KG1 (cell line): ENCODE measurements at places on chromosomes 12 and 14.

GRCh38 chr14:68285421-68286179 lies 466.0 kb downstream of the RAD51B start:
- DNase-seq, result no peak

GRCh38 chr12:105899589-105899988 lies 239.2 kb downstream of the NUAK1 start:
- no peak for DNase-seq

DNA sequence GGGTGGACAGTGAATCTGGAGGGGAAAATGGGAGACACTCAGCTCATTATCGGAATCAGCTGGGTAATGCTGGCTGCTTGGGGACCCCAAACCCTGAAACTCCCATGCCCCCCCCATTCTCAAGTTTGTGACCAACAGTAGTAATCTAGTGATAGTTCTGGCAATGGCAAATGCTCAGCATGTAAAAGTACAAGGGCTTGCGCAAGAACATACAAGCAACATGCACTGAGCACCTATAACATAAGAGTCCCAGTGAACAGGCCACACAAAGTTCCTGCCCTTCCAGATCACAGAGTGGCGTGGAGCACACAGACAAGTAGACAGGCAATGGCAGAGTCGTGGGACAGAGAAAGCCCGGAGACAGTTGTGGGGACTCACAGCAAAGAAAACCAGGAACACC lies 407.9 kb downstream of the MED13L start:
- DNase-seq, result no peak

GRCh38 chr14:37098132-37098531 lies 74.3 kb downstream of the SLC25A21 start:
- DNase-seq, result no peak

GRCh38 chr12:103301642-103302591 lies 193.9 kb downstream of the C12orf42 start:
- DNase-seq, result no peak

DNA sequence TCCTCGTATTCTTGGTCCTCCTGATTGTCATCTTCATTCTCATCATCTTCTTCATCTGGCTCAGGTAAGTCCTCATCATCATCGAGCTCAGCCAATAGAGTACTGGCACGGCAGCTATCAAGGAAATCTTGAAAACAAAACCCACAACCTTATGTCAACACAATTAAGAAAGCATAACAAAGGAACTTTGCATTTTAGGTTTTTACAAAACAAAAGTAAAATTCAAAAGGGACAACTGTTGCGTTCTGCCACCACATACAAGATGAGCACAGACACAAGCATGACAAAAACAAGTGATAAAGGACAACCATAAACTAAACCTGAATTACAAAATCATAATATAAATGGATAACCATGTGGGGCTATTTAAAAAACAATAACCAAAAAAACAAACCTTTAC lies 84.7 kb downstream of the HECTD1 start:
- DNase-seq, result no peak

- DNase-seq, result no peak
Measured at GRCh38 chr14:69432364-69432763, 33.9 kb downstream of the SLC39A9 start.

DNA sequence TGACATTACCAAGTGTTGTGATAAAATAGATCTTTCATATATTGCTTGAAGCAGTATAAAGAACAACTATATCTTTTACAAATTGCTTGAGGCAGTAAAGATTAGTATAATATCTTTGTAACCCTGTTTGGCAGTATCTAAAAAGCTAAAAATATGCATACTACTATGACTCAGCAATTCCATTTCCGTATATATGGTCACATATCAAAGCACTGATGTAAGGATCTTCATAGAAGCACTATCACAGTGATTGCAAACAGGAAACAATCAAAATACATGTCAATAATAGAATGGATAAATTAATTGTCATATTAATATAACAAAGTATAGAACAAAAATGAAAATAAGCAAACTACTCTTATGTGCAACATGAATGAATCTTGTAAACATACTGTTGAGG lies 158.4 kb upstream of the IGF1 start:
- DNase-seq, result no peak

DNA sequence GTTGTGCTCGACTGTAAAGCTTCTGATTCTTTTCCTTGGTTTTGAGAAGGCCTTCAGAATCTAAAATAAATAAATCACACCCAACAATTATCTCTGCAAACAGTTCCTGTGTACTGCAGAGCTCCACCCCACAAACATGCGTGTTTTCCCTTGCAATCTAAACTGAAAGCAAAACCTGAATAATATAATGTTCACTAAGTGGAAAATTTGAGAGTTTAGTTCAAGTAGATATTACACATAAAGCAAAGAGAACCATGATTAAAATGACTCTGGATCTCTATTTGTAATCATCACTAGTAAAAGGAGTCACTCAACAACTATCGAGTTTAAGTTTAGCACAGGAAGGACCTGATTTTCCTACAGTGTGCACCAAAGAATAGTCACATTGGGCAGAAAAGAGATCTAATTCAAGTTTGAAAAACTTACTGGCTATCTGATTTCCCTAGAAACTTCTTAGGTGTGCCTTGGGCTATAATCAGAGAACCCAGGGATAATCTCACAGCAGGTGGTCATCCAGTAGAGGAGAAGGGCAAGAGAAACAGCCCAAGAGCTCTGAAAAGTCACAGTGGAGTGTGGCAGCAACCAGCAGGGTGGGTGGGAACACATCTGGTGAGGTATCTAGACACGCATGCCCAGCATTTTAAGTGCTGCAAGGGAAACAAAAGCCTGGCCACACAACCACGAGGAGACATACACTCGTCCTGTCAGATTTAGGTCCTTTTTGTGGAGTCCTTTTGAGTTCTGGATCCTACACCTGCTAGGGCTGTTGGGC lies 25.4 kb downstream of the ATG14 start:
- no peak for DNase-seq

GRCh38 chr12:125185740-125186470 lies 120.7 kb downstream of the AACS start:
- DNase-seq, result no peak

GRCh38 chr12:23618718-23619117 lies 330.8 kb downstream of the SOX5 start:
- DNase-seq, result no peak

DNA sequence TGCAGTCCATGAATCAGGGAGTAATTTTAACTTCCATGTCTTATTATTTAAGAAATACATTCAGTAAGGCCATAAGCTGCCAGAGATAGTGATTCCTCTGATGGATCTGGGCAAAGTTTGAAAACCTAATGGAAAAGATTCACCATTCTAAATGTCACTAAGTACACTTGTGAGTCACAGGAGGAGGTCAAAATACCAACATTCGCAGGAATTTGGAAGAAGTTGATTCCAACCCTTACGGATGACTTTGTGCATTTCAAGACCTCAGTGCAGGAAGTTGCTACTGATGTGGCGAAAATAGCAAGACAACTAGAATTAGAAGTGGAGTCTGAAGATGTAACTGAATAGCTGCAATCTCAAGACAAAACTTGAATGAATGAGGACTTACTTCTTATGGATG lies 69.8 kb downstream of the OSBPL8 start:
- DNase-seq, result no peak

DNA sequence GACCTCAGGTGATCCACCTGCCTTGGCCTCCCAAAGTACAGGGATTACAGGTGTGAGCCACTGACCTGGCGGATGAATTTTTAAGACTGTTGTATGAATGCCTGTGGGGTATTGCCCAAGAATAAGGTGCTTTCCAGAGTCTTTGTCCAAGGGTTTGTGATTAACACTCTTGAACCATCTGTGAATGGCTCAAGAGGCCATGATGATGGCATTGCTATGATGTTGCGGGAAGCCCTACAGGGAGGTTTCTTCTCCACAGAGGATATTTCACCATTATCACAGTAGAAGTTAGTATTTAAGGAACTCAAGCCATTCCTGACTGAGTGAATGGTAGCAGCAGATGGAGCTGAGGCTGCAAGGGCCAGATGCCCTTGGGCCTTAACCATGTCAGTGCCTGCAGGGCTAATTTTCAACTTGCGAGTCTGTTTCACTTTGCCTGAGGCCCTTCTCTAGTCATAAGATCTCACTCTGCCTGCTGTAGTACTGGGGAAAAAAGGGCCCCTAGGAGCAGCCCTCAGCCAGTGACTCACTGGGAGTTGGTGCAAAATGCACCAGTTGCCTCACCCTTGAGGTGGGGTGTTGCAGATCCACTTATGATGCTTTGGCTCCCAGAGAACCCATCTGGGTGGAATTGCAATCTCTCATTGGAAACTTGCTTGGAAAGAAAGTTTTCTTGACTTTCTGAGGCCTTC lies 108.6 kb upstream of the FLRT2 start:
- DNase-seq, result no peak

- DNase-seq, result no peak
Measured at GRCh38 chr12:3204143-3204542, 127.0 kb downstream of the TSPAN9 start.

GRCh38 chr12:85273381-85274314 lies 6.4 kb upstream of the ALX1 start:
- no peak for DNase-seq
